ENCODE measurements at places on chromosomes 4 and X. TPM values are rescaled to one million over a fixed set of nuclear protein-coding genes. Genes with fewer than 3 reads are reported as not detected.
A peak's percentile ranks its signal among the peaks of the same experiment; 100 is the strongest.

The DHX15 gene
- total RNA-seq, result 117 TPM

The ERCC6L gene
- total RNA-seq, result 1.9 TPM

The GPC4 gene
- 1.9 TPM for total RNA-seq

The C4orf50 gene
- total RNA-seq, result not detected

- no peak overlapping the region for H3K4me3 ChIP-seq
- no peak overlapping the region for H3K27ac ChIP-seq
- H3K27me3 ChIP-seq, result no peaks in the 10 kb centered on the region
- peak; percentile 14 for DNase-seq
- no peaks in the 10 kb centered on the region for H3K36me3 ChIP-seq
These were observed 82.0 kb upstream of the FAM241A start for GRCh38 chr4:112063260-112063659.

DNA sequence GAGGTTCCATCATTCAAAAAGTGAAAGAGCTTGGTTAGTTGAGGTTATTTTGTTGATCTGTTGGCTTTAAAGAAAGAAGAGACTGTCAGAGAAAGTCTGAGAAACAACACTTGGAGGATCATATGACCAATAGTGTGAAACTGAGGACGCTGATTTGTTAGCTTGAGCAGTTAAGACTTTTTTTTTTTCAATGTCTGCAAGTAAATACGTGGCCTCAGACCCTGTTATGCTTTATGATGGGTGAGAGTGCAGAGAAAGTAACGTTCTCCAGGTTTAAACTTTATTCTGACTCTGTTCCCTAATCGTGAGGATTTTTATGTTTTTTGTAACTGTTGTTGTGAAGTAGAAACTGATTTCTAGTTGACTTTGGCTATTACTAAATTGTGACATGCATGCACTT is 45.9 kb downstream of the GAB1 start:
- peak overlapping the region; percentile 20 for H3K4me3 ChIP-seq
- peak overlapping the region; percentile 37 for H3K27ac ChIP-seq
- H3K27me3 ChIP-seq, result no peaks in the 10 kb centered on the region

DNA sequence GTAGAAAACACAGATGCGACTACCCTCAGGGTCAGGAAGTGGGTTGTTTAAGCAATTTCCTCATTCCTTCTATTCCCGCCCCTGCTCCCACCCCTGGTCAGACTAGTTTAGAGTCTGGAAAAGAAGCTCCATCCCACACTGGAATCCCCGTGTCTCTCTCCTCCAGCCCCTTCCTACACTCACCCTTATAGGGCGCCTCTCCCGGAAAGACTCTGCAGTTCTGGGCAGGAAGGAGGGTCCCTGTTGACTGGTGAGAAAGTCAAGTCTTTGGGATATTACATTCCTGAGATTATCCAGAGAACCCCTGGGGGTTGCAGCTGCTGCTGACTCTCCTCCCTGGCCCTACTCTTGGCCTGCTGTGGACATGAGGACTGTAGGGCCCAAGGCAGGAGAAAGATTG is 11.9 kb downstream of the STARD8 start:
- no peak overlapping the region for H3K4me3 ChIP-seq
- H3K27ac ChIP-seq, result no peak overlapping the region
- no peaks in the 10 kb centered on the region for H3K36me3 ChIP-seq

DNA sequence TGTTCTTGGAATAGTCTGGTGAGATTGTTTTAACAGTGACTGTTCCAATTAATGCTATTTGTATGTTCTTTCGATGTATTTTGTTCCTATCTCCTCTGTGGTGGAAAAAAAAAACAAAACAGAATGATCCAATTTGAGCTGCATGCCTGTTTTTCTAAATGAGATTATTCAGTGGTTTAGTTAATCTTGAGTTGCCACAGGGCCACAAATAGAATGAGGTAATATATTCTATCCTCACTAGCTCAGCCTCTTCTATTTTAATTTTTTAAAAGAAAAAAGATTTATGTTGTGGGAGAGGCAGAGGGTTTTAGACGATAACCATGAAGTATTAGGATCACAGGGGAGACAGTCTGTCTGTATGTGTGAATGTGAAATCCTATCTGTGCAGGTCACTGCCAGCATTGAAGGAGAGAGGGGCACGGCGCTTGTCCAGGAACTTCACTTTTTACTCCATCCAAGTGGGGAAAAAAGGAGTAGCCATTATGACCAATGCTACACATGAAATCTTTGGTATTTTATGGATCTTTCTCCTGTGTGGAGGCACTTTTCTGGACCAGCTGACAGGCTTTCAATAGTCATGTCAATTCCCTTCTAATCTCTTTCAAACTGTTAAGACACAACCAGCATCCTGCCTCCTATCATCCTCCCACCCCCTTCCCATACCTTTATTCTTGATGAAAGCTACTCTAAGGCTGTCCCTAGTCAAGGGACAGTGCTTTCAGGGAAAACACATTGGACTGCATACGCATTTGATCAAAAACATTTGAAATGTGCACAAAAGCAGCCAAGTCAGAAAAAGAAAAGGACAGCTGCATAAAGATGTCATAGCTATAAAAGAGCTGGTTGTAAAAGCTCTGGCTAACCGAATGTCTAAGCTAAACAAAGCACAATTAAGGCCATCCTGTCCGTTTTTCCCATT is 1063.8 kb upstream of the INTU start:
- no peaks in the 10 kb centered on the region for H3K4me1 ChIP-seq
- DNase-seq, result no peak
- no peaks in the 10 kb centered on the region for H3K27me3 ChIP-seq
- no peak overlapping the region for H3K27ac ChIP-seq
- no peak overlapping the region for H3K4me3 ChIP-seq
- no peaks in the 10 kb centered on the region for H3K36me3 ChIP-seq

DNA sequence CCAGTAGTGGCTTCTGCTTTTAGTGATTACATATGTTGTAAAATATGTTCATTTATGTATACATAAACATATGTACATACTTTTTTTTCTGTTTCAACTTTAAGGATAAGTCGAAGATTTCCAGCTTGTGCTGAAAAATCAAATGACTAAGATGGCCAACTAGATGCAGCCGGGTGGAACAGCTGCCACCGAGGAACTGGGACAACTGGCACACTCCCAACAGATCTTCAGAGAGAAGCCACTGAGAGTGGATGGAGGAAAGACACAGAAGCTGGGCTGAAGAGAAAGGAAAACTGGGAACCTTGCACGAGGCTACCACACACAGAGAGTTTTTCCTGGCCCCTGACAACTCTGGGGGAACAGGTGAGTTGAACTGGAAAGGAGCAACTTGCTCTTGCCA is 207.5 kb downstream of the FAM47B start:
- H3K27me3 ChIP-seq, result no peaks in the 10 kb centered on the region
- H3K4me3 ChIP-seq, result no peak overlapping the region
- H3K4me1 ChIP-seq, result no peaks in the 10 kb centered on the region
- H3K27ac ChIP-seq, result no peak overlapping the region
- no peaks in the 10 kb centered on the region for H3K36me3 ChIP-seq

- H3K27ac ChIP-seq, result no peak overlapping the region
- H3K4me3 ChIP-seq, result no peak overlapping the region
- H3K27me3 ChIP-seq, result no peaks in the 10 kb centered on the region
These were observed 27.2 kb downstream of the DCK start for GRCh38 chr4:71020611-71021010.

DNA sequence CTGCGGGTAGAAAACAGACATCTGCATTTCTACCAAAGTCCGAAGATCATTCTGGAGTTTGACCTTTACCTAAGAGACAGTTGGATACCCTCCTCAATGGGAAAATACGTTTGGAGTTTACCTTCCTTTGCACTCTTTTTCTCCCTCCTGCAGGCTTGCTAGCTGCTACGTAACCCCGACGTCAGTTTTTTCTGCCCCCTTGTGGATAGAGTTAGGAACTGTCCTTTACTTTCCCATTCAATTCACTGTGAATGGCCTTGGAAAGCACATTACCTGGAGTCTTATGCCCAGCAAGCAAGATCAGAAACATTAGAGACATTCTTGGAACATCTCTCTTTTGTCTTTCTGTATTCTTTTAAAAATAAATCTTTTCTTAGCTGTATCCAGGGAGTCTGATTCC is 250.7 kb downstream of the NAP1L3 start:
- no peaks in the 10 kb centered on the region for H3K36me3 ChIP-seq
- peak; percentile 24 for DNase-seq
- H3K27ac ChIP-seq, result no peak overlapping the region
- H3K27me3 ChIP-seq, result no peaks in the 10 kb centered on the region

GRCh38 chrX:150216716-150217115 is 146.4 kb upstream of the MAMLD1 start:
- no peak for DNase-seq
- no peaks in the 10 kb centered on the region for H3K36me3 ChIP-seq
- H3K4me3 ChIP-seq, result no peak overlapping the region
- H3K27ac ChIP-seq, result no peak overlapping the region

DNA sequence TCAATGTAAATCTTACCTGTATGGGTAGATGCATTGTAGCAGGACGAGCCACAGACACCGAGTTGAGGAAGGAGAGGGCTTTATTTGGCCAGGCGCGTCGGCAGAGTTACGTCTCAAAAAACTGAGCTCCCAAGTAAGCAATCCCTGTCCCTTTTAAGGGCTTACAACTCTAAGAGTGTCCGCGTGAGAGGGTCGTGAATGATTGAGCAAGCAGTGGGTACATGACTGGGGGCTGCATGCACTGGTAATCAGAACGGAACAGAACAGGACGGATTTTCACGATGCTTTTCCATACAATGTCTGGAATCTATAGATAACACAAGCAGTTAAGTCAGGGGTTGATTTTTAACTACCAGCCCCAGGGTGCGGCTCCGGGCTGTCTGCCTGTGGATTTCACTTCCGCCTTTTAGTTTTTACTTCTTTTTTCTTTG is 524.9 kb upstream of the HTR2C start:
- H3K4me1 ChIP-seq, result no peaks in the 10 kb centered on the region
- no peaks in the 10 kb centered on the region for H3K27me3 ChIP-seq
- no peak overlapping the region for H3K27ac ChIP-seq
- DNase-seq, result no peak
- H3K36me3 ChIP-seq, result no peaks in the 10 kb centered on the region
- H3K4me3 ChIP-seq, result no peak overlapping the region

DNA sequence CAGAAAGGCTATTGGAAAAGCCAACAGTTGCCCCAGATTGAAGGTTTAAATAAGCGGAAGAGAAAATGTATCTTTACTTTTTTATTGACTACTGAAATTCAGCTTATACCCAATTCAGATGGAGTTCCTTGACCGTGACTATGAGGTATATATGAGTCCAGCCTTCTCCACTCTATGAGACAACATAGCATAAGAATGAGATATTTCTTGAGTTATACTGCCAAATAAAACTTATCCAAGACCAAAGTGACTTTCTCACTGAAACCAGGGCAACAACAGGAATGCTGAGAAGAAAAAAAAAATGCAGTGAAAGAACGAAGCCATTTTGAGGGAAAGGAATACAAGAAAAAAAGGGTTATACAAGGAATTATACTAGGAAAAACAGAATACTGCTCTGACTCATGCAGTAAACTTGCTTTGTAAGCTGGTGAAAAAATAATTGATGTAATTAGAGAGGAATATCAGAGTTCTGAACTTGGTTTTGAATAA is 16.3 kb upstream of the PDK3 start:
- H3K27me3 ChIP-seq, result no peaks in the 10 kb centered on the region
- H3K4me3 ChIP-seq, result no peak overlapping the region
- no peaks in the 10 kb centered on the region for H3K4me1 ChIP-seq
- DNase-seq, result no peak
- no peak overlapping the region for H3K27ac ChIP-seq

DNA sequence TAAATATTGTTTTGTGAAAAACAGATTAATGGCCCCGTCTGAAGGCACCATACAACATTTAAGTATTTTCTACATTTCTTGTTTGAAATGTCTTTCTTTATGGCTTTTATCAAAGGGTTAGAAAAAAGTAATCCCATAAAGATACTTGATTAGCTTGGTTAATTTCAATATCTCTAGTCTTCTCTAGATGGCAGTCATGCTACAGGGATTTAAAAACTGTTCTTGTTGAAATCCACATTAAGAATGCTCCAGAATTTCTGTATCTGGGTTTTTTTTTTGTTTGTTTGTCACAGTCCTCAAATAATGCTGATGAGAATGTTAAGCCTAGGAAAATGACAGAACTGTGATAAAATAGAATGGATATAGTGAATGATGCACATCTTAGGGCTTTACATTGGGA is 109.0 kb upstream of the AADAT start:
- no peaks in the 10 kb centered on the region for H3K4me1 ChIP-seq
- no peak overlapping the region for H3K4me3 ChIP-seq
- no peaks in the 10 kb centered on the region for H3K36me3 ChIP-seq
- H3K27me3 ChIP-seq, result no peaks in the 10 kb centered on the region
- H3K27ac ChIP-seq, result no peak overlapping the region
- peak; percentile 24 for DNase-seq

GRCh38 chrX:28398342-28398741 is 188.9 kb upstream of the IL1RAPL1 start:
- H3K36me3 ChIP-seq, result no peaks in the 10 kb centered on the region
- no peaks in the 10 kb centered on the region for H3K4me1 ChIP-seq
- no peak overlapping the region for H3K27ac ChIP-seq
- no peak for DNase-seq
- H3K4me3 ChIP-seq, result no peak overlapping the region

- H3K27ac ChIP-seq, result no peak overlapping the region
- H3K4me3 ChIP-seq, result no peak overlapping the region
- H3K36me3 ChIP-seq, result no peaks in the 10 kb centered on the region
- H3K27me3 ChIP-seq, result 0 out of 2 replicates have a peak, but pooled peaks cover 3% of the 10 kb centered on the region
- DNase-seq, result peak; percentile 47
These were observed 103.6 kb downstream of the SORBS2 start for GRCh38 chr4:185708348-185708747.

- H3K27ac ChIP-seq, result peak overlapping the region; percentile 59
- H3K36me3 ChIP-seq, result no peaks in the 10 kb centered on the region
- peak; percentile 25 for DNase-seq
- H3K4me1 ChIP-seq, result peaks cover 23% of the 10 kb centered on the region
- no peak overlapping the region for H3K4me3 ChIP-seq
- no peaks in the 10 kb centered on the region for H3K27me3 ChIP-seq
These were observed 106.9 kb upstream of the ACSL4 start for GRCh38 chrX:109839694-109840567.

DNA sequence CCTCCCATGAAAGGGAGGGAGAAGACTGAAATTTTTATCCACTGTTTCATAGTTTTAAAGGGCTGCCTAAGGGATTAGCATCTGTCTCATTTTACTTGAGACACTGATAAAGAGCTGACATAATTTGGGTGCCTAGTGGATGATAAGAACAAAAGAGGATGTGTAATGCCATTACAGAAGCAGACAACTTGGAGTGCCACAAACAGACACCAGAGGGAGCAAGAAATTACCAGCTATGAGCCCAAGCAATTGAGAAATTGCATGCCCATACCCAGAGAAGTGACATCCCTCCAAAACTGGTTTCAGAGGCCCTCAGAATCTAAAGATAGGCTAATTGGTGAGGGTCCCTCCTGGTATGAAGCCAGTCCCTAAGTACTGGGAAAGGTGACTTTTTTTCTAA is 38.5 kb upstream of the POU3F4 start:
- no peak overlapping the region for H3K4me3 ChIP-seq
- H3K4me1 ChIP-seq, result no peaks in the 10 kb centered on the region
- H3K36me3 ChIP-seq, result no peaks in the 10 kb centered on the region
- peak; percentile 10 for DNase-seq
- H3K27ac ChIP-seq, result no peak overlapping the region
- H3K27me3 ChIP-seq, result no peaks in the 10 kb centered on the region

Data from GM23248 (cell line).